ENCODE measurements at places on chromosomes 2 and 18. TPM values are rescaled to one million over a fixed set of nuclear protein-coding genes. Genes with fewer than 3 reads are reported as not detected.

The GBX2 gene
- total RNA-seq = not detected

The APCDD1 gene
- total RNA-seq = 0.21 TPM

The DPP4 gene
- total RNA-seq = 15.3 TPM

The CRIM1 gene
- total RNA-seq = 17.9 TPM

DNA sequence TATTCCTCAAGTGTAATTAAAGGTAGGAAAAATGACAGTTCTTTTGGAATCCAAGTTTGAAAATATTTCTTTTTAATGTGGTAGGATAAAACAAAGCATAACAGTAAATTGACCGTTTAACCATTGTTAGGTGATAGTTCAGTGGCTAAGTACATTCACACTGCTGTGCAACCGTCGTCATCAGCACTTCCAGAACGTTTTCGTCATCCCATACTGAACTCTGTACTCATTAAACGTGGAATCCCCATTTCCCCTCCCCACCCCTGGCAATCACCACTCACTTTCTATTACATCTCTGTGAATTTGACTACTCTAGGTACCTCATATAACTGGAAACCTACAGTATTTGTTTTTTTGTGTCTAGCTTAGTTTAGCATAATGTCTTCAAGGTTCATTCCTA lies 32.9 kb upstream of the FZD5 start:
- no peak for DNase-seq

DNA sequence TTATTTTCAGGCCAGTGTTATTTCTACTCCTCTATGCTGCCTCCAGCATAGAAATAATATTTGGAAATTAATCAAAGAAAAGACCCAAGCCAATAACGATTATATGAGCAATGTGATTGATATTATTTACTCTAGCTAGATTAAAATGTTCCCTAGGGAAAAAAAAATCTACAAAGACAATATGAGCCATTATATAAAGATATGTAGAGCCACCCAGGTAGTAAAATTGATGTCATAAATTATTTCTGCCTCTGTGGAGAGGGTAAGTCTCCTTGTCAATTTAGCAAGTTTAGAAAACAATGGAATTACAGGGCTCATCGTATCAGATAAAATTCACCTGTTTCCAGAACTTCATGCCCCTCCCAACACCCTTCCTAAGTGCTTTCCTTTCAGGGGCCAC lies 202.9 kb downstream of the RDH14 start:
- no peak for DNase-seq

- DNase-seq = no peak
Measured at GRCh38 chr2:14951569-14952285, 319.2 kb downstream of the LRATD1 start.

- DNase-seq = no peak
Measured at GRCh38 chr2:18047213-18047611, 168.7 kb downstream of the KCNS3 start.

DNA sequence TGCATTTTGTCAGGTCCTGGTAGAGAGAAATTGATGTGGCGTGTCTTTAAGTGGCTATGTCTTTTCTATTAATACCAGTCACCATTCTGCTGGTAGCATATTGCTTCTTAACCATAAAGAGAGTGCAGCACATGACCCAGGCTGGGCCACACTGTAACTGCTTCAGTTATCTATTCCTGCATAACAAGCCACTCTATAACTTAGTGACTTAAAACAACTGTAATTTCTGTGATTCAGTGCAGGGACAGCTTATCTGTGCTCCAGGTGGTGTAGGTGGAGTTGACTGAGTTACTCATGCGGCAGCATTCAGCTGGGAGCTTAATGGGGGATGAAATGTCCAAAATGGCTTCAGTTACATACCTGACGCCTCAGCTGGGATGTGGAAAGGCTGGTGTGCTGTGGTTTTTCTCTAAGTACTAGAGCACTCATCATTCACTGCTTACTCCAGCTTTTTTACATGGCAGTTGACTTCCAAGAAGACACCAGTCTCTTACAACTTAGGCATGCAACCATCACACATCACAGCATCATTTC lies 742.4 kb downstream of the SATB2 start:
- DNase-seq = no peak

GRCh38 chr18:42719221-42719620 lies 396.3 kb downstream of the RIT2 start:
- no peak for DNase-seq

GRCh38 chr2:8677646-8678592 lies 3.9 kb upstream of the ID2 start:
- DNase-seq = no peak

GRCh38 chr2:241189856-241190201 lies 1.4 kb downstream of the ANO7 start:
- no peak for DNase-seq

Measured in activated T-cell treated with anti-CD3 and anti-CD28 coated beads, Interleukin-2, amount 50 U/mL, for 4 hours (primary cell).